ENCODE measurements at places on chromosomes 7 and 10. TPM values are rescaled to one million over a fixed set of nuclear protein-coding genes. Genes with fewer than 3 reads are reported as not detected.

DNA sequence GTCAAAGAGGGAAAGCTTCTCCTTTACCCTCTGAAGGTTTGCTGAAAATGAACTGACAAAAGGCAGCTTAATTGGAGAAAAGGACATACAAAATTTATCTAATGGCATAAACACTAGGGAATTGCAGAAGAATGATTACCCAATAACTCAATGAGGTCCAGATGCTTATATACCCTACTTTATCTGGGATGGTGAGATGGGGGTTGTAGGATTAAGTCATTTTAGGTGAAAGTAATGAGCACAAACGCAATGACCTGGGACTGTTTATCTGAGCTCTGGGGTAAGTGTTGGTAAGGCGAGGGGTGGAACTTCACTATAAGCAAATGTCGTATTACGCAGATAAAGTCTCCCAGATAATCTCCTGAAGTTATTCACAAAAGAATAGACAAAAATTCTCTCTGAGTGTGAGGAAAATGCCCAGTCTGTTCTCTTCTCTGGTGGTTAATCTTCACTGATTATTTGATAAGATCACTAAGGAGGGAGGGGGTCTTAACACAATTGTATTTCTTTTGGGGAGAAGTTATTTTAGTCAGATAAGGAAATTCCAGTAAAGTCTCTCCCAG, 1067.8 kb downstream of the DNAJB9 start:
- DNase-seq = no peak

GRCh38 chr7:151490456-151491105, 29.1 kb downstream of the RHEB start:
- DNase-seq = no peak

DNA sequence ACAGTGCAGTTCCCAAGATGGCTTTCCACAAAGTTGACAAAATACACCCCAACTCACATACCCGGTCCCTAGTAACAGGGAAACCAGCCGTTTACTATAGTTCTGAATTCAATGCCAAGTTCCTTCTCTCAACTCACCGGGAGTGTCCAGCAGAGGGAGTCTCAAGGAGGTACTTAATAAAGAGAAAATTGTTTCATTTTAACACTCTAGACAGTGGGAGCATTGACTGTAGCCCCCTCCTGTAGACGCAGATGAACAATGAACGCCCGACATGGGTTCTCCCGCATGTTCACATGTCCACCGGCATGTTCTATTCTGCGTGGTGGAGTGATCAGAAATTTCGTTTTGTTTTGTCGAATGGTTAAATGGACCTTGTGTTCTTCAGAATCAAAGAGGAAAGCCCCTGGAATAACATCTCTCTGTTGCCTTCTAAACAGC, 1.9 kb downstream of the HIPK2 start:
- DNase-seq = peak; percentile 69

DNA sequence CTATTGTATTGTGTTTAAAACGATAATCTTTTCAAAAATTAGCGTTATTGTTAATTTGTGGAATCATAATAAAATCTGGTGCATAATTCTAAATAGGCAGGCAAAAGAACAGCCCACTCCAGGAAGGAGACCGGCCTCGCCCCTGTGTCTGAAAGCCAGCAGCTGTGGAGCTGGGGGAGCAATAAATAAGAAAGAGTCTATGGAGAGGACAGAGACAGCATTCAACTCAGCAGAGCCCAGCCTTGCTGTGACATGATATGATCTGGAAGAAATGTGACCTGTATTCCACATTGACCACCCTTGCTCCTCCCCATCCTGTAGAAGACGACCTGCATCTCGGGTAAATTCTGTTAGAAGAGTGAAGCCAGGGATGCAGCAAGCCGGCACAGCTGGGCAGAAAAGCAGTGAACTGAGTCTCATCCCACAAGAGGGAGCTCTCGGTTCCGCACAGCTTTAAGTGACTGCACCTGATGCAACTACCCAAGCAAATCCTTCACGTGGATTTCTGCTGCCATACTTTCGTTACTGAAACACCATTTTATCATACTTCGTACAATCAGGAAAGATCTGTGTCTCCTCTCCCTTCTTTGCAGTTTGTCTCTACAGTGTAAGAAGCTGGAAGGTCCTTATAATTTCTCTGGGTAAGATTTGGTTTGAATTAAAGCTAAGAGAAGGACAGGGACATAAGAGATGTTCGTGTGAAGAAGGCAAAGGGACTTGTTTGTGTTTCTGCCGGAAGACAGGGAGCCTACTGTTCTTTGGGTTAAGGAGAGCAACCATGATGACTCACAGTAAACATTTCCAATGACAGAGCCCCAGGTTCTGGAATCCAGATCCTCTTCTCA, 427.1 kb downstream of the GPAM start:
- DNase-seq = no peak

DNA sequence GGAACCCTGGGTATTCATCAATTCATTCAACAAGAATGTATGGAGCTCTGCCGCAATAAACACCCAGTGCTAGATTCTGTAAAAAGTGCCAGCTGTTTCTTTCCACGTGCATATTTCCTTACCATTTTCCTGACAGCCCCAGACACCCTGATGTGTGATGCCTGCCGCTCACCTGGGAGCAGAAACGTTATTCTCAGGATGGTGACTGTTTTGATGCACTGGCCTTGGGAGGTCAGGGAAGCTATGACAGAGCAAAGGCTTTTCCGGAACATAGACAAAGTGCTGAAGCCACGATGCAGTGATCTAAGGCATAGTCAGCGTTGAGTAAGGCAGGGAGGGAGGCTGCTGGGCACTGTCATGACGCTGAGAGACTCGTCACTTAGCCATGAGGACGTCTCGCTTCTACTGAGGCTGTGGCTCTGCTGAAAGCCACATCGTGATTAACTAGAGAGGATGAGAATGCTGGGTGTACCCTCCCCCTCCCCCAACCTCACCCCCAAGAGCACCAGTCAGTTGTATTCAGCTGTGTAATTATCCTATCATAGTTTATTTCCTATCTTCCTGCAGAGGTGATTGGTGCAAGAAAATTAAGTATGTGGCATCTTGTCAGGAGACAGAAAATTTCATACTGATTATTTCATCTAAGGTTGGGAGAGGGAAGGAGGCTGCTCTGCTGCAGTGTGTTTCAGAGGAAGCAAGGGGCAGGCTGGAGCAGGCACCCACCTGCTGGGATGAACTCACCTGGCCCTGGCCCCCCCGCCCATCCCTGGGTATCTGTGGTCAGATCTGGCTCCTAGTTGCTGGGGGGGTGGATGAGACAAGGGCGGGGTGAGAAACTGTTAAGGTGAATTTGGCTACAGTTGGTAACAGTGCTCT, 48.8 kb upstream of the SMNDC1 start:
- no peak for DNase-seq

GRCh38 chr10:59563531-59563930, 146.1 kb downstream of the SLC16A9 start:
- no peak for DNase-seq

- DNase-seq = no peak
These were observed 954.3 kb downstream of the CNTNAP2 start for GRCh38 chr7:147070886-147071285.

The CISD1 gene
- total RNA-seq = 22.9 TPM

The CTAGE15 gene
- total RNA-seq = 3.5 TPM

The ZNF736 gene
- total RNA-seq = 42.7 TPM

Data from urinary bladder (tissue), 4 donors.